ENCODE measurements at places on chromosomes 12 and 14. TPM values are rescaled to one million over a fixed set of nuclear protein-coding genes. Genes with fewer than 3 reads are reported as not detected.

DNA sequence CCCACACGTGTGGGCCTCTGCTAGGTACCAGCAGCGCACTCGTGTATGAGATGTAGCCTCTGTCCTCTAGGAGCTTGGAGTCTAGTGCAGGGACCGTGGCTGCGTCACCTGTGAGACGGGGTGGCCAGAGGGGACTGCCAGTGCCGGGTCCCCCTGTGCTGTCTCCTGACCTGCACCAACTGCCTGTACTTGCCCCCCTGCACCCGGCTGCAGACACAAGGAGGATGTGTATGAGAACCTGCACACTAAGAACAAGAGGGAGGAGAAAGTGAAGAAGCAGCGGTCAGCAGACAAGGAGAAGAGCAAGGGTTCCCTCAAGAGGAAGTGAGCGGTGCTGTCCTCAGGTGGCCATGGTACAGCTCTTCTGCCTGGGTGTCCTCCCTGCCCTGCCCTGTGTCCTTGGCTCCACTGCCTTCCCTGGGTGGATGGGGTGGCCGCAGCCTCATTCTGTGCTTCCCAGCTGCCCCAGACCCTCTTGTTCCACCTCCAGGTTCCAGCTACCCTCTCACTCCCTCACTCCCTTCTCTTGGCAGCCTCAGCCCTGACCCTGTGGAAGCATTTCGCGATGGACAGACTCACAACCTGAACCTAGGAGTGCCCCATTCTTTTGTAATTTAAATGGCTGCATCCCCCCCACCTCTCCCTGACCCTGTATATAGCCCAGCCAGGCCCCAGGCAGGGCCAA lies 9.6 kb downstream of the PTPN6 start:
- DNase-seq: no peak

DNA sequence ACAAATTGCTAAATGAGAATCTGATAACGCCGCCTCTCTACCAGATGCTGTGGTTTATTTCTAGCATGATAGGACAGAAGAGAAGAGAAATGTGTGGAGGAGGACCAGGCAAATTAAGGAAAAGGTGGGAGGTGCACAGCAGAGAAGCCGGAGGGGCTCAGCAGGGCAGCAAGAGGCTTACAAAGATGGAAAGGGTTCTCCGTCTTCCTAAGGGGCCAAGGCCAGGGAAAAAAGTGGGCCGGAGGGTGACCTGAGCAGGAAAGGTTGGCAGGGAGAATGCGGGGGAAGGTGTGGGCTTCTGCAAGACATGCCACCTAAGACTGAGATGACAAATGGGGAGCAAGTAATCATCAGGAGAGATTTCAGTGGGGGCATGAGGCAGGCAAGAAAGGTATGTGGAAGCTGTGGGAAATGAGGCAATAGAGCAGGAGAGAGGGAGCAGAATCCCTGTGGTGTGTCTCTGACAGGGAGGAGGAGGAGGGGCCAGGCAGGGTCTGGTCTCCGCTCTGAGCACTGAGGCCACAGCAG lies 18.7 kb downstream of the MANSC1 start:
- no peak for DNase-seq

GRCh38 chr14:44030831-44031383 lies 476.2 kb downstream of the FSCB start:
- DNase-seq: no peak

GRCh38 chr14:74309125-74310022 lies 6.6 kb upstream of the ABCD4 start:
- no peak for DNase-seq

The PIANP gene
- polyA plus RNA-seq: 5.2 TPM

DNA sequence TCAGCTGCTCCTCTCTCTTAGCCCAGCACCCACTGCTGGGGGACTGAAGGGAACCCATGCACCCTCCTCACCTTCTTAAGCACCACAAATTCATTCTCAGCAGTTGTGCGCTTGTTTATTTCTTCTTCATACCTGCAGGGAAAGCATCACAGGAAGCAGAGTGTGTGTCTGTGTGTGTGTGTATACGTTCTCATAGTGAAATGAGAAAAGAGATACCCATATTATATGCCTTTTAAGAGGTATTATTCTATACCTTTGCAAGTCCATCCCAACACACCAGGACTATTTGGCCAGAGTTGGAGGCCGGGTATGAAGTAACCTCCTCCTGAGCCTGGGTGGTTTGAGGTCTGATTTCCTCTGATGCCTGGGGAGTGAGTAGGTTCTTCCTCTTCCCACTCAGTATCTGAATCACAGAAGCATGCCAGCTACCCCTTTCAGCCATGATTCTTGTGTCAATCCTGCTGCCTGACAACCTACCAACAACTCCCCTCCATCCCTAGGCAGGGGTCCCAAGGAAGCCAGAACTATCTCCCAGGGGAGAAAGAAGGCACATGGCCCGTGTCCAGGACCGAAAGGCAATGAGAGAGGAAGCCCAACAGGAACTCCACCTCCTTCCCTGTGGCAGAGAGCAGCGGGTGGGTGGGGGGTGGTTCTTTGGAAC lies 3.0 kb downstream of the KRT73 start:
- DNase-seq: no peak

- DNase-seq: no peak
These were observed 201.8 kb upstream of the RGS6 start for GRCh38 chr14:71730471-71730870.

The TEX52 gene
- polyA plus RNA-seq: 0.58 TPM

DNA sequence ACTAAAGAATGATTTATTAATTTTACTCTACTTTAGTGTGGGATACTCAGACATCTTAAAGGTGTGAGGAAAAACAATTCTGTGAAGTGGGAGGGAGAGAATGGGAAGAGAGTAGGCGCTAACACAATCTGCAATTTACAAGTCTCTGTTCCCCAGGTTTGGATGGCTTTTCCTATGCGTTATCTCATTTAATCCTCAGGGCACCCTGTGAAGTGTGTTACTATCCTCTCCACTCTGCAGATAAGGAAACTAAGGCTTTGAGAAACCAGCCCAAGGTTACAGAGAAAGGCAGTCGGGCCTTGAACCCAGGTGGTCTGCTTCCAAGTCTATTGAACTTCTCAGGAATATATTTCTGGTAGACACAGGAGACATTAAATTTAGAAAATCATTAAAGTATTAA lies 36.2 kb upstream of the TUBA1C start:
- no peak for DNase-seq

DNA sequence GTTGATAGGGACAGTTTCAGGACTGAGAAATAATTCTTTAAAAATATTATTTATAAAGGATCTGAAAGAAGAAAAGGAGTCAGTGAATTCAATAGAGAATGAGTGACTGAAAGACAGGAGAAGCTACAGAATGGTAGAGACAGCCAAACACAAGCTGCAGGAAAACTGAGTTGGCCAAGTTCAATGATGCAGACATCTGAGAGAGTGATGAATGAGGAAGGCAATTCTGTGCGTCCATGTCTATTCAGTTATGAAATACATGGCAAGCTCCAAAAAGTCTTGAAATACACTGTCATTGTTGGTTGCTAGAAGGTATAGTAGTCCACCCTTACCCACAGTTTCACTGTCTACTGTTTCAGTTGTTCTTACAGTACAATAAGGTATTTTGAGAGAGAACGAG lies 6.8 kb downstream of the LRRC74A start:
- no peak for DNase-seq

DNA sequence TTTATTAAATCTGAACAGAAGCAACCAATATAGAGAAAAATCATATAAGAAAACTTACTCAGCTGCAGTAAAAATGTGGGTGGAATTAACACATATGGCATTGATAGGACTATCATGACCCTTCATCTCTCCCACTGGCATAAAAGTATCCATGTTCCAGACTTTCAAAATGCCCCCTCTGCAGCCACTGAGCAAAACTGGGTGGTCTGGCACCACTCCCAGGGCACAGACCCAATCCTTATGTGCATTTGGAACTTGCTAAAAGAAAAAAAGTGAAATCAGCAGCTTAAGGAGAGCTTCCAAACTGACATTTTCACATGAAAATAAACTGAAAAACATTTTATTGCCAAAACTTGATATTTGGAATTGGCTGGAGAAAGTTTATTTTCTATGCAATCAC lies 141.5 kb downstream of the KIF21A start:
- no peak for DNase-seq

- DNase-seq: no peak
These were observed 11.9 kb downstream of the FAM222A start for GRCh38 chr12:109725321-109726105.

DNA sequence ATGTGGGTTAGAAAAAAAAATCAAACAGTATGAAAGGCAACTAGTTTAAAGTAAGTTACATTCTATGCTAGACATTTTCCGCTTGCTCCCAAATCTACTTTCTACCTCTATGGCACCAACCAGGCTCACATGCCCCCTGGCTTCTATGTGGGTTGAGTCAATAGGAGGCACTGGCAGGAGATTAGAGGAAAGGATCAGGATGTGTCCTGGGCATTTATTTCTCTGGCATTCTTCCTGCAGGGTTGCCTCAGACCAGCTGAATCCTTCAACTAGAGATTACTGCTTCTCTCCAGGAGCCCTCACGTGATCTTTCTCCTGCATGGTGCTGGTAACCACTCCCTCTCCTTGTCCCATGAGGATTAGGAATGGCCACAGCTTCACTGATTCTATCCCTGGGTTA lies 14.9 kb upstream of the CCDC60 start:
- DNase-seq: no peak

The ST8SIA1 gene
- 12.1 TPM for polyA plus RNA-seq

DNA sequence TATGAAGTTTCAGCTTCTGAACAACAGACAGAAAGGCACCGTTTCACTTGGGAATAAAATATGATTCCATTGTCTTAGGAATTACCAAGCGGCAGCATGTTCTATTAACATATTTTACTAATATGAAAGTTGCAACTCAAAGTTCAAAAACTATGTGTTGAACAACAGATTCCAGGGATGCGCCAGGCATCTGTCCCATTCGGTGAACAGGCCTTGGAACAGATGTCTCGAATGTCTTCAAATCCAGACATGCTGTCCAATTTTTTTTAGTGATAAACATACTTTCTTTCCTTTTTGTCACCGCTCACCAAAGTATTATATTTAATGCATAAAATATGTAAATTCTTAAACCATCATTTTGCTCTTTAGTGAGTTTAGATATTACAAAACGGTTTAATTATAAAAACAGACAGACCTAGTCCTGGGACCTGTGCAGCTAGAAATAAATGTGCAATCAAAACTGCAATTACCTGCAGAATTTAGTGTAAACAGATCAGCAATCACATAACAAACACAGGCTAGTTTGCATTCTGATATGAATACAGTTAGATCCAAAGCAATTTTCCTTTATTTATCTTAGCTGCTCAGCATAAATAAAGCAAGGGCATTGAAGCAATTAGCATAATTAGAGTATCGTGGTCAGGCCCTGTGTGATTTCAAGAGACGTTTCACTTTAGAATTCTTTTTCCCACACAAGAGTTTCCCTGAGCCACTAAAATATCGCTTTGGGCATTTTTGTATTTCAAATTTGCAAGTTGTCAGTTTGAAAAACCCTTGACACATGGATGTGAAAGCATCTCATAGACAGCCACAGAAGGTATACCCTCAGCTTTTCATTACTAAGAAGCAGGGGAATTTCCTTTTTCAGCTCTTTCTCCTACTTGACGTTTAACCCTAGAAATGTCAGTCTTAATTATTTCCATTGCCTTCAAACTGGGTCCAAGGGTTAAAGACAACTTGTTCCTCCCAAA lies 420.8 kb downstream of the EGLN3 start:
- DNase-seq: no peak

GRCh38 chr12:107670999-107671643 lies 14.5 kb upstream of the PWP1 start:
- no peak for DNase-seq

GRCh38 chr14:91078095-91078737 lies 17.8 kb upstream of the RPS6KA5 start:
- DNase-seq: no peak

GRCh38 chr12:110546339-110546738 lies 36.8 kb downstream of the PPTC7 start:
- DNase-seq: no peak

DNA sequence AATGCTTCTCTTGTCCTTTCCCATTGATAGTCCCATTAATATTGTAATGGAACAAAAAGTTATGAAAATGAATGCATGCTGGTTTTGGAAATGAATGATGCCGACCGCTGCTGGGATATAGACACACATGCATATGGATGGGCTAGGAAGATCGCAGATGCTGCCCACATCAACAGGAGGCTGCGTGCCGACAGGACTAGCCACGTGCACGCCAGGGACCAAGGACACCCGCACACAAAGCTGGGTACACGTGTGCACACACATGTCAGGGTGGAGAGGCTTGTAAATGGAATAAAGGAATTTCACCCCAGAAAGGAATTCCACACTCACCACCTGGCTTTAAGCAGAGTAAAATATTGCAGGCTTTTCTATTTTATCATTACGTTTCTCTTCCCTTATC lies 153.8 kb upstream of the VASH1 start:
- no peak for DNase-seq

The SALL2 gene
- polyA plus RNA-seq: 15.5 TPM

DNA sequence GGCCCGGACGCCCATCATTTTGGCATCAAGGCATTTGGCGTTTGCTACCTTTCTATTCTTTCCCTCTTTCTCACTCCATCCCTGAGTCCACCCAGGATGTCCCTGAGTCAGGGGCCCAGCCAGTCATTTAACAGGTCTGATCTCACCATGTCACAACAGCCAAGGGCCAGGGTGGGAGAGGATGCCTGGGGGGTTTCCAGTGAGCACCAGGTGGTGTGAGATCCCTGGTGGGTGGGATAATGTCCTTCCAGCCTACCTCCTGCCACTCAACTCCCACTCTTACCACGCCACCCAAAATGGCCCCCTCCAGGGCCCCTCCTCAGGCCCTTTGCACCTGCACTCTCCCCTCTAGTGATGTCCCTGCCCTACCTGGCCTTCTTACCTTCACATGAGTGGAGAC lies 310.8 kb downstream of the BCL11B start:
- no peak for DNase-seq

GRCh38 chr14:56085471-56085870 lies 32.7 kb upstream of the PELI2 start:
- DNase-seq: no peak

- DNase-seq: no peak
These were observed 12.7 kb downstream of the CCDC197 start for GRCh38 chr14:94009767-94010166.

GRCh38 chr12:90274407-90274806 lies 565.8 kb upstream of the ATP2B1 start:
- DNase-seq: no peak

The SLC6A13 gene
- 1.8 TPM for polyA plus RNA-seq

The IL31 gene
- not detected for polyA plus RNA-seq

The ENDOU gene
- polyA plus RNA-seq: 0.25 TPM

The TOMM20L gene
- polyA plus RNA-seq: not detected

The SLC24A4 gene
- 2.1 TPM for polyA plus RNA-seq

DNA sequence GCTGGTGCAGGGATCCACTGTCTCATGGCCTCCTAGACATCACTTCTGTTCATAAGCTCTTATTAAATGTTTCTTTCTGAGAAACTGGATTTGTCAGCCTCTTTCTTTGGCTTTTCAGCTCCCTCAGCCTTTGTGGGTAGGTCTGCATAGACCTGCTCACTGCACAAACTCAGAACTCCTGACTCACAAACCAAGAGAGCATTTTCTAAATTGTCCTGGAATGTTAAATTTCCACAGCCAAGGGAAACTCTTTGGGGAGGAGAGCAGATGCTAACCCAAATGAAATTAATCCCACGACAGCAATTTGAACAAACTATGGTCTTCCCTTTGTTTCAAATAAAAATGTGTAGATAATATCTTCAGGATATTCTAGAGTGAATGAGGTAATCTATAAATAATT lies 19.5 kb upstream of the CERS5 start:
- no peak for DNase-seq
